ENCODE measurements at places on chromosomes 5 and 9. TPM values are rescaled to one million over a fixed set of nuclear protein-coding genes. Genes with fewer than 3 reads are reported as not detected.

- peaks cover 2% of the 10 kb centered on the region for H3K36me3 ChIP-seq
- H3K27ac ChIP-seq = no peak overlapping the region
- no peak overlapping the region for H3K4me3 ChIP-seq
- DNase-seq = no peak
Observed at GRCh38 chr5:136037001-136037705, 8.4 kb downstream of the TGFBI start.

GRCh38 chr9:132753593-132753880, 83.3 kb downstream of the GTF3C4 start:
- peaks cover 32% of the 10 kb centered on the region for H3K4me1 ChIP-seq
- no peak overlapping the region for H3K27ac ChIP-seq
- no peaks in the 10 kb centered on the region for H3K36me3 ChIP-seq
- no peak overlapping the region for H3K4me3 ChIP-seq
- peaks cover 25% of the 10 kb centered on the region for H3K27me3 ChIP-seq

DNA sequence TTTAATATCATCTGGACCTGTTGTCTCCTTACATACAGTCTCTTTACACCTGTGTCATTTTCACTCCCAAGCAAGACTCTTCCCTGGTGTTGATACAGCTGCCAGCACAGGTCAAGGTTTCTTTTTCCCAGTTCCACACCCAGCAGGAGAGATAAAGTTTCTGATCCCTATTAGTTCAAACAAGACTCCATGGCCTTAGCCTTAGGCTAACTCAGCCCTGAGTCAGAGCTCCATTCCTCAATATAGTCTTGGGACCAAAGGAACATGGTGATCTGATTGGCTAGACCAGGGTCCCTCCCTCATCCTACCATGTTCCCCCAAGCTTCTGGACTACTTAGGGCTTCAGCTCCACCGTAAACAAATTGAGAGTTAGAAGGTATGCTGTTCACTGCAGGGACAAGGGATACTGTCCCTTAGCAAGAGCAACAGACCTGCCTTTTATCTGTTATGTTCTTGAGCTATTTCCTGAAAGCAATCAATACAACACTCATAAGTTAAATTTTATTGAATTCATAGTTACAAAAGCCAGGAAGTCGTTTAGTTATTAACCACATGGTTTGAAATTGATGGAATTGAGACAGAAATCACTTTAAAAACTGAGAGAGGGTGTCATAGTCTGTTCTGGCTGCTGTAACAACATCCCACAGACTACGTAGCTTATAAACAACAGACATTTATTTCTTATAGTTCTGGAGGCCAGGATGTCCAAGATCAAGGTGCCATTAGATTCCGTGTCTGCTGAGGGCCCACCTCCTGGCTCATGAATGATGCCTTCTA, 20.5 kb downstream of the SLC1A1 start:
- DNase-seq = no peak
- no peak overlapping the region for H3K27ac ChIP-seq
- H3K4me3 ChIP-seq = no peak overlapping the region
- H3K27me3 ChIP-seq = peaks cover 2% of the 10 kb centered on the region
- H3K36me3 ChIP-seq = no peaks in the 10 kb centered on the region
- H3K4me1 ChIP-seq = peaks cover 9% of the 10 kb centered on the region

DNA sequence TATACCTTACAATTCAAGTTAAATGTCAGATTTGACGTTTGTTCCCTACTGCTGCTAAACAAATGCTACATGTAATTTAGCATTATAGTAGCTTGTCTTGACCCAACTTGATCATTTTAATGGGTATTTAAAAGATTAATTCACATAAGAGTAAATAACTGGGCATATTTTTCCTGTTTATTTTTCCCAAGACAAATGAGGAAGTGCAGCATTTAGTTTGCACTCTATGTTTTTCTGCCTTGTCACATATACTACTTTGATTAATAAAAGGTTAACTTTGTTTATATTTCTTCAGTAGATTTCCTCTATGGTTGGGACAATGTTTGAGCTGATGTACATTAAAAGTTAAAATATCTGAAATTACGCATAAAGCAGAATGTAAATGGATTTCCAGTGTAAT, 641.8 kb downstream of the PRR16 start:
- no peaks in the 10 kb centered on the region for H3K27me3 ChIP-seq
- no peaks in the 10 kb centered on the region for H3K36me3 ChIP-seq
- H3K27ac ChIP-seq = no peak overlapping the region
- no peak overlapping the region for H3K4me3 ChIP-seq

- H3K4me1 ChIP-seq = no peaks in the 10 kb centered on the region
- H3K4me3 ChIP-seq = no peak overlapping the region
- H3K27ac ChIP-seq = no peak overlapping the region
- H3K36me3 ChIP-seq = peaks cover 4% of the 10 kb centered on the region
- no peaks in the 10 kb centered on the region for H3K27me3 ChIP-seq
Observed at GRCh38 chr5:60323596-60323995, 376.4 kb downstream of the DEPDC1B start.

GRCh38 chr5:53403291-53403690, 77.1 kb upstream of the FST start:
- DNase-seq = no peak
- no peak overlapping the region for H3K4me3 ChIP-seq
- no peaks in the 10 kb centered on the region for H3K4me1 ChIP-seq
- H3K27me3 ChIP-seq = no peaks in the 10 kb centered on the region

DNA sequence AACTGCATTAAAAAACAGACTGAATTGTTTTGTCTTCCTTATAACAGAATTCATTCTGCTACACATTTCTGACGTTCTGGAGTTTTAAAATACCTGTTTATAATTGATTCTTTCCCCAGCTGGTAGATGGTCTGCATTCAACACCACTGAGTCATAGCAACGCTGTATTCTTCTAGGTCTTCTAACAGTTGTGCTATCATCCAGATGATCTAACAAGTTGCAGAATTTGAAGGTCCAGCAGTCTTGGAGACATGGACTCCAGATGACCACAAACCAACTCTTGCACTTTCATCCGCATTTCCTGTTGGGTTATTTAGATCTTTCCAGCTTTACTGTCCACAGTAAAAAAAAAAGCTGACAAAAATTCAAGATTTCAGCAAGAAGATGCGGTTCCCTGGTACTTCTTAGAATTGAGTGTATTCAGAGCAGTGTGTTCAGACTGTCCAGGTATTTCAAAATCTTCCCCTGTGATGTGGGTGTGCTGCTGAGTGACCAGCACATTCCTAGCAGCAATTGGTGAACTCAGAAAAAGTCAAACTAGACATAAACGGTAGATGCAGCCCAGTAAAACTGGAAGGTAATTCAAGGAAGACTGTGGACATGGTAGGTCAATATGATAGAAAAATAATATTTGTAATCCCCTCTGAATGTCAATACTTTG, 50.2 kb downstream of the CSNK1A1 start:
- DNase-seq = no peak
- H3K27me3 ChIP-seq = no peaks in the 10 kb centered on the region
- H3K36me3 ChIP-seq = peaks cover 13% of the 10 kb centered on the region

DNA sequence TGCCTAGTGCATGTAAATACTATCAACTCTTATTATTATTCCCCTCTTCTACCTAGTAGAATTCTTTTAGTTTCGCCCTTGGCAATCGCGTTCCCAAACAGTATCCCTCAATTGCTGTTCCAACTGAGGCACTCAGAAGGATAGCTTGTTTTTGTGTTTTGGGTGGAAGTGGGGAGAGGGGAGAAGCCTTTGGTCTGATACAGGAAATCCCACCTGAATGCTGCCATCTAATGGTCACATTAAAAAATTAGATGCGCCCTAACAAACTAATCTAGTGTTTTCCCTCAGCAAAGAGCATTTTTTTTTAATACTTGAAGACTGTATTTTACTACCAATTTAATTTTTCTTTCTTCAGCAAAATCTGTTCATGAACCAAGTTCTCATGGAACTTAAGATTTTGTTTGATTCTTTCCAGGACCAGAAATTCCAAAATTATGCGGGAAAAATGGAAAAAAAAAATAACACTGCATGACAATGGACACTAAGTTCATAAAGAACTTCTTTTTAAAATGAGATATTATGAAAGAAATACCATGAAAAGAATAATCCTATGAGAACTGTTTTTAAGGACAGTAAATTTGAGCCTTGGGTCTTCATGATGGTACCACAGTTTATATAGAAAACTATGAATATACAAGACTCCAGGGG, 22.2 kb upstream of the GLDC start:
- H3K27me3 ChIP-seq = no peaks in the 10 kb centered on the region
- peaks cover 3% of the 10 kb centered on the region for H3K4me1 ChIP-seq
- no peak for DNase-seq
- H3K4me3 ChIP-seq = no peak overlapping the region

- H3K27ac ChIP-seq = no peak overlapping the region
- no peak for DNase-seq
- no peak overlapping the region for H3K4me3 ChIP-seq
- H3K27me3 ChIP-seq = no peaks in the 10 kb centered on the region
Observed at GRCh38 chr5:143186623-143187022, 216.9 kb downstream of the NR3C1 start.

DNA sequence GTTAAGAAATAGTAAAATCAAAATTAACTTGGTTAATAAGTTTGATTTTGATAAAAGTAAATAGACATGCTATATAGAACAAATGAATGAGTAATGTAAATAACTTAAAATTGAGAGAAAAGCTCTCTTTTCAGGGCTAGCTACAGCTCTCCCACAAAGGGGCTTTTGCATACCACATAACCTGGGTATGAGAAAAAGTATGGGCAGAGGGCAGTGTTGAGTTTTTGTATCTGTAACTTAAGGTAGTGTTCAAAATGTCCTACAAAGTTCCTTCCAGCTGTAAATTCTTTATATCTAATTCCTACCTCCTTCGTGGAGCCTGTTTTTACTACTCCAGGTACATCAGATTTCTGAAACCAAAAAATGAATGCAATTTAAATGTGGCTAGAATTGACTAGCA, 18.9 kb upstream of the TTC33 start:
- H3K4me3 ChIP-seq = no peak overlapping the region
- no peaks in the 10 kb centered on the region for H3K27me3 ChIP-seq
- no peak for DNase-seq
- no peaks in the 10 kb centered on the region for H3K4me1 ChIP-seq
- peaks cover 7% of the 10 kb centered on the region for H3K36me3 ChIP-seq

DNA sequence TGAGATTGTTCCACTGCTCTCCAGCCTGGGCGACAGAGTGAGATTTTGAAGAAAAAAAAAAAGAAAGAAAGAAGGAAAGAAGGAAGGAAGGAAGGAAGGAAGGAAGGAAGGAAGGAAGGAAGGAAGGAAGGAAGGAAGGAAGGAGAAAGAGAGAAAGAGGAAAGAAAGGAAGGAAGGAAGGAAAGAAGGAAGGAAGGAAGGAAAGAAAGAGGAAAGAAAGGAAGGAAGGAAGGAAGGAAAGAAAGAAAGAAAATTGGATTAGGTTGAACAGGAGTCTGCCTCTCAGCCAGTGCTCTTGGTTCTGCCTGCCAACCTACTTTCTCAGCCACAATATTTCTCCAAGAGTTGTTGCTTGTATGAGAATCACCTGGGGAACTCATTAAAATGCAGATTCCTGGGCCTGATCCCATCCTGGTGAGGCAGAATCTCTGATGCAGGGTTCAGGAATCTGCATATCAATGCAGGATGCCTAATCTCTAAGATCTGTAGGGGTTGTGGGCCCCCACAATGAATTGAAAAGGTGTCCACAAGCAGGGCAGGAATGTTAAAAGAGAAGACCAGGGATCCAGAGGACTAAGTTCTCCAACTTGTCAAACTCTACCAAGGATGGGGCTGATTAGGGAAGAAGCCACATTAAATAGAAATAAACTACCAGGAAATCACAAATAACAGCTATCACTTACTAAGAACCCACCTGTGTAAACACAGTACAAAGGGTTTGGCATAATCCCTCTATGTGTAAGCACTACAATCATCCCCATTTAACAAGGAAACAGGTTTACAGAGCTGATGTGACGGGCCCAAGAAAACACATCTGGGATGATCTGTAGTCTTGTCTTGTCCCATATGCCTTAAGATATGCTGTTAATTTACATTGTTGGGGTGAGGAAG, 23.4 kb upstream of the GALNT10 start:
- H3K4me3 ChIP-seq = no peak overlapping the region
- H3K36me3 ChIP-seq = no peaks in the 10 kb centered on the region
- no peak overlapping the region for H3K27ac ChIP-seq

DNA sequence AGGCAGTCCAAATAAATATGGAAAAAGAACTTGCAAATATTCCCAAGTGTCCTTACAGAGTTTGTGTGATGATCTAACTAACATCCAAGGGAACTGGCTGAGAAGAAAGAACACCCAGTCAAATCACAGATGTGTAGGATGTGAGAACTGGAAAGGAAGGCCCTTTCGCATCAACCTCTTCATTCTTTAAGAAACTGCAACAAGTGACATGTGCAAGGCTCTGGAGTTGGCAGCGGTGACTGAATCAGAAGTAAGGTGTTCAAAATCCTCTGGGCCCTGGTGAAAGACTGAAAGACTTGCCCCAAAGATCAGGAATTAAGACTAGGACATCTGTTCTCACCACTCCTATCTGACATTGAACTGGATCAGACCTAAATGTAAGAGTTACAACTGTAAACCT, 88.7 kb downstream of the RAPGEF1 start:
- no peaks in the 10 kb centered on the region for H3K36me3 ChIP-seq
- no peak overlapping the region for H3K4me3 ChIP-seq
- H3K27me3 ChIP-seq = no peaks in the 10 kb centered on the region
- H3K4me1 ChIP-seq = peaks cover 7% of the 10 kb centered on the region
- H3K27ac ChIP-seq = no peak overlapping the region

DNA sequence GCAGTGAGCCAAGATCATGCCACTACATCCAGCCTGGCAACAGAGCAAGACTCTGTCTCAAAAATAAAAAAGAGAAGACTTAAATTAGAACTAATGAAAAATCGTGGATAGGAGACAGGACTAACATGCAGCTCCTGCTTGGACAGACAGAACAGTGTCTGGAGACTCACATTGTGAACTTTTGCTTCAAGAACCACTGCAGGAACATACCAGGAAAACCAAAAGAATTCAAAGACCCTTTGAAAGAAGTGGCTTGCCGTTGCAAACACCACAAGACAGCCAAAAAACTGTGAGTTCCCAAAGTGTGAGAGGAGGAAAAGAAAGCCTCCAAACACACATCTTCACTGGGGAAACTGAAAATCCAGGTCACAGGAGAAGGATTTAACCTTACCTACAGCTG, 48.8 kb upstream of the SNAPC3 start:
- H3K4me1 ChIP-seq = peaks cover 9% of the 10 kb centered on the region
- no peak overlapping the region for H3K27ac ChIP-seq
- H3K36me3 ChIP-seq = no peaks in the 10 kb centered on the region
- no peaks in the 10 kb centered on the region for H3K27me3 ChIP-seq
- DNase-seq = no peak
- H3K4me3 ChIP-seq = no peak overlapping the region

- no peaks in the 10 kb centered on the region for H3K36me3 ChIP-seq
- no peak for DNase-seq
- H3K4me1 ChIP-seq = peaks cover 8% of the 10 kb centered on the region
- H3K27ac ChIP-seq = no peak overlapping the region
- H3K4me3 ChIP-seq = no peak overlapping the region
- no peaks in the 10 kb centered on the region for H3K27me3 ChIP-seq
Observed at GRCh38 chr5:138623053-138623452, 47.9 kb upstream of the HSPA9 start.

- H3K4me1 ChIP-seq = peaks cover 16% of the 10 kb centered on the region
- peaks cover 57% of the 10 kb centered on the region for H3K27me3 ChIP-seq
Observed at GRCh38 chr9:94638335-94639060, 820 bp downstream of the FBP1 start.

GRCh38 chr5:52665559-52665958, 122.2 kb upstream of the ITGA1 start:
- no peaks in the 10 kb centered on the region for H3K36me3 ChIP-seq
- no peak for DNase-seq
- H3K27me3 ChIP-seq = no peaks in the 10 kb centered on the region
- no peak overlapping the region for H3K27ac ChIP-seq

TMEM215 gene
- total RNA-seq = 0.57 TPM

AKNA gene
- 13.4 TPM for total RNA-seq

FOXD4L6 gene
- total RNA-seq = 0.48 TPM

ANKRD31 gene
- total RNA-seq = 0.39 TPM

ZNF354C gene
- total RNA-seq = 12.2 TPM
